ENCODE measurements at places on chromosomes 2 and 18. TPM values are rescaled to one million over a fixed set of nuclear protein-coding genes. Genes with fewer than 3 reads are reported as not detected.

The CCDC74B gene
- total RNA-seq = 5.7 TPM

The CAPN14 gene
- total RNA-seq = 0.82 TPM

The ALPI gene
- total RNA-seq = not detected

The VIL1 gene
- total RNA-seq = not detected

The TMEM237 gene
- 39.1 TPM for total RNA-seq
